ENCODE measurements at places on chromosomes 2 and 18.

DNA sequence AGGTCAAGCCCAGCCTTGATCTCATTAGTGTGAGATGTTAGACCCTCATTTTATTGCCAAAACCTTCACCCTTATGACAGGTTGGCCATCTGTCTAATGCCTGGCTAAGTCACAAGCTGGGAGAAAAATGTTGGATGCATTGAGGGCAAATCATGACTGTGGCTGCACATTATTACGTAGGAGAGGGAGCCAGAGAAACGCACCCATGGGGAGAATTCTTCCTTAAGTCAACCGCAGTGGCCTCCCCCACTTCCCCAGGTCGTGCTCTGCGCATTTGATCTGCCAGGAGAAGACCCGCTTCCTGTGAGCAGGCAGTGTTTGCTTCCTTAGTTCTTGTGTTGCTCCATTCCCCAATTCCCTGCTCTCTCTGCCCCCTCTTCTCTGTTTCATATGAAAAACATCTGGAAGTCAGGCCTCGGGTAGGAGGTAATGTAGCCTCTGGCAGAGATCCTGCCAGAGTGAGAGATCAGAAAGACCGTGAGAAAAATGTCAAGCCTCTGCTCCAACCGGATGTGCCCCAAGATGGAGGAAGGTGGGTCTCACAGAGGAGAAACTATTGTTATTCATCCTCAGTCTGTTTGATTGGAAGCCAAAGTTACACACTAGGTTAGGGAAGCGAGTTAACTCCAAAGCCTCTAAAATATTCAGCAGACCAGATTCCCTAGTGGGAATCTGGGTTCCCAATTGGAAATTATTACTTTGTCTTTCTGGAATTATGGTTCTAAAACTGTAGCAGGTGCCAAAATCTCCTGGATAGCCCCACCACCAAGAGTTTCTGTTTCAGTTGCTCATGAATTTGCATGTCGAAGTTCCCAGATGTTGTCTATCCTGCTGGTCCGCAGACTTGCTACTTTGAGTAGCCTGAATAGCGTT lies 144.3 kb upstream of the PELI1 start:
- DNase-seq = no peak

- DNase-seq = no peak
Measured at GRCh38 chr2:195168369-195168768, 488.7 kb upstream of the SLC39A10 start.

- no peak for DNase-seq
Measured at GRCh38 chr18:21557607-21558253, 42.8 kb downstream of the ESCO1 start.

GRCh38 chr2:37543999-37544557 lies 127.4 kb downstream of the CDC42EP3 start:
- no peak for DNase-seq

GRCh38 chr18:35415511-35416073 lies 38.5 kb upstream of the ZNF396 start:
- no peak for DNase-seq
